Suprapubic skin (tissue), 4 donors: ENCODE measurements at places on chromosomes 16 and 17. TPM values are rescaled to one million over a fixed set of nuclear protein-coding genes. Genes with fewer than 3 reads are reported as not detected.
A peak's percentile ranks its signal among the peaks of the same experiment; 100 is the strongest.

GRCh38 chr17:50362661-50363060, 10.3 kb downstream of the MRPL27 start:
- no peak overlapping the region for H3K27ac ChIP-seq
- H3K27me3 ChIP-seq: no peaks in the 10 kb centered on the region
- H3K4me3 ChIP-seq: no peak overlapping the region
- H3K4me1 ChIP-seq: peaks cover 5% of the 10 kb centered on the region
- DNase-seq: no peak

DNA sequence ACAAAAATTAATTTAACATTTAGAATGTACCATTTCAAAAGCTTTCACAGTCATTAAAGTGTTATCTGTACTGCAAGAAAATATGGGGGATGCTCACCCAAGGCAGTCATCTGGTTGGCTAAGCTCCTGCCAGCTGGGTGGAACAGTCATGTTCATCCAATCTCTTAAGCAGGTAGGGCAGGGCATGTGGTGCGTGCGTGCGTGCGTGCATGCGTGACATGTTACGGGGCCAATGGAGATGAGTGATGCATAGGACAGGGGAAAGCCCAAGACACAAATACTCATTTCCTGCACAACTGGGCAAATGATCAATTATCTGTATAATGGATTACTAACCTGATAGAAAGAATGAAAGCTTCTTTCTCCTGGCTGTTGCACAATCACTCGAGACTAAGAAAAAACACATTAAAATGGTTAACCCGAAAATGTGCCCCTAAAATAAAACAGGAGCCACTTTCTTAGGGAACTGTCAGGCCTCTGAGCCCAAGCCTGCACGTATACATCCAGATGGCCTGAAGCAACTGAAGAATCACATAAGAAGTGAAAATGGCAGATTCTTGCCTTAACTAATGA, 104.4 kb downstream of the MYO1D start:
- no peak for DNase-seq
- H3K27me3 ChIP-seq: no peaks in the 10 kb centered on the region
- H3K36me3 ChIP-seq: peaks cover 20% of the 10 kb centered on the region
- no peaks in the 10 kb centered on the region for H3K4me1 ChIP-seq
- no peak overlapping the region for H3K4me3 ChIP-seq

DNA sequence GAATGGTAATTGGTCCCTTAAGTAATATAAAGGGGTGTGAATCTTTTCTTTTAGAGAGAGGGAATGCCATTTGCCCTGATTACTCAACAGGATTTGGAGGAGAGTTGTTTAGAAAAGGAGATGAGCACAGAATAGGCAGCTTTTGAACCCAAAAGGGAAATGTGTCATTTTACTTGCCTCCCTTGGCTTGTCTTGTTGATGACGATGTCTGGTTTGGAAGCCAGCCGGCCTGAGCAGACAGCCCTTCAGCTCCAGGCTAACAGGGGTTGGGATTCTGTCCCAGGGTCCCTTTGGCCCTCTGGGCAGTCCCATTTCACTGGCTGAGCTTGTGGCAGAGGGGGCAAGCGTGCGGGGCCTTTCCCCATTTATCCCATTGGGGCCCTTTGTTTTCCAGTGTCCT, 22.3 kb upstream of the PRKAR1A start:
- no peak for DNase-seq
- no peaks in the 10 kb centered on the region for H3K36me3 ChIP-seq
- H3K4me1 ChIP-seq: peaks cover 32% of the 10 kb centered on the region
- H3K27ac ChIP-seq: no peak overlapping the region
- no peak overlapping the region for H3K4me3 ChIP-seq

DNA sequence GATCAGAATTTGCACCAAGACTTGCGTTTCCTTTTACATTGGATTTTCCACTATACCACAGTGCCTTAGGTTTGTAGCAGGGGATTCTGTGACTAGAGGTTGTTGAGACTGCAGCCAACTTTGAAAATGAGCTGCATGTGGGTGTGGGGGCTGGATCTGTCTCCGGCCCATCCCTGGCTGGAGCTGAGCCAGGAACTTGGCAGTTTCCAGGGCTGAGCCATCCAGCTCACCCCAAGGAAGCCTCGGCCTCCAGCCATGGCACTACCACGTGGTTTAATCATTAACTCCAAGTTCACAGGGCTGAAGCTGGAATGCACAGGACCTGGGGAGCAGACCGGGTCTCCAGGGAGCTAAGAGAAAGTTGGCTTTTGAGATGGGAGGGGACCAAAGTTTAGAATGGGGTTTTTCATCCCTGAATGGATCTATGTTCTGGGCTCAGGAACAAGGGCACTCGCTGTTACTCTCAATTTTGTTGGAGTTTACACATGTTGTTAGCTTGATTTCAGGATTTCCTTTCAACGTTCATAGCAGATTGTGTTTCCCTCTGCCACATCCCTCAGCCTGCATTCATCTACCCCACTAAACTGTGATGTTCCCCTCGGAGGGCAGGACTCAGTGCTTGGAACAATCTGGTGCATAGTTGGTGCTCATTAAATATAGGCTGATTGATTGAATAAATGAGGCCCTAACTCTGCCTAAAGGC, 42.3 kb upstream of the HNF1B start:
- H3K4me3 ChIP-seq: no peak overlapping the region
- no peaks in the 10 kb centered on the region for H3K36me3 ChIP-seq
- H3K4me1 ChIP-seq: no peaks in the 10 kb centered on the region
- peaks cover 41% of the 10 kb centered on the region for H3K27me3 ChIP-seq
- no peak for DNase-seq
- H3K27ac ChIP-seq: no peak overlapping the region

- peak; percentile 96 for DNase-seq
- peaks cover 87% of the 10 kb centered on the region for H3K4me1 ChIP-seq
- no peak overlapping the region for H3K4me3 ChIP-seq
- no peaks in the 10 kb centered on the region for H3K36me3 ChIP-seq
- no peaks in the 10 kb centered on the region for H3K27me3 ChIP-seq
- H3K27ac ChIP-seq: peak overlapping the region; percentile 89
These were observed 6.3 kb downstream of the TBC1D16 start for GRCh38 chr17:80029258-80029974.

DNA sequence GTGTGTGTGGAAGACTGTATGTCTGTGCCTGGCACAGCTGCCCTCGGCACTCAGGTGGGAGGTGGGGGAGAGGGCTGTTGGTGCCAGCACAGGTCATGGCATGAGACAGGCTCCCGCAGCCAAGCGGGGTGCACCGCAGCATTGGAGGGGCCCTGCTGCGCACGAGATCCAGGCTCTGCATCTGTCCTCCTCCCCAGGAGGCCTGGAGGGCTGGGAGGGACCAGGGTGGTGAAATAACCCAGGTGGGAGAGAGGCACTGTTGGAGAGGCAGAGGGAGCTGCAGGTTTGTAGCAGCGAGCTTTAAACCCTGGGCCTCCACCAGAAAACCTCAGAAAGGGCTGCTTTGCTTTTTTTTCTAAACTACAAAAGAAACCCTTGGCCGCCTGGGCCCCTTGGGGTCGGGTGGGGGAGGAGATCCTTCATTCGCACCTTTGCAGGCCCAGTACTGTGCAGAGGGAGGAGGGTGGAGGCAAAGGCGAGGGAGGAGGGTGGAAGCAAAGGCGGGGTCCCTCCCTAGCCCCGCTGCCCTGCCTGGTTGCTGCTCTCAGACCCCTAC, 241.7 kb downstream of the SEC14L1 start:
- DNase-seq: no peak
- peaks cover 100% of the 10 kb centered on the region for H3K4me1 ChIP-seq

DNA sequence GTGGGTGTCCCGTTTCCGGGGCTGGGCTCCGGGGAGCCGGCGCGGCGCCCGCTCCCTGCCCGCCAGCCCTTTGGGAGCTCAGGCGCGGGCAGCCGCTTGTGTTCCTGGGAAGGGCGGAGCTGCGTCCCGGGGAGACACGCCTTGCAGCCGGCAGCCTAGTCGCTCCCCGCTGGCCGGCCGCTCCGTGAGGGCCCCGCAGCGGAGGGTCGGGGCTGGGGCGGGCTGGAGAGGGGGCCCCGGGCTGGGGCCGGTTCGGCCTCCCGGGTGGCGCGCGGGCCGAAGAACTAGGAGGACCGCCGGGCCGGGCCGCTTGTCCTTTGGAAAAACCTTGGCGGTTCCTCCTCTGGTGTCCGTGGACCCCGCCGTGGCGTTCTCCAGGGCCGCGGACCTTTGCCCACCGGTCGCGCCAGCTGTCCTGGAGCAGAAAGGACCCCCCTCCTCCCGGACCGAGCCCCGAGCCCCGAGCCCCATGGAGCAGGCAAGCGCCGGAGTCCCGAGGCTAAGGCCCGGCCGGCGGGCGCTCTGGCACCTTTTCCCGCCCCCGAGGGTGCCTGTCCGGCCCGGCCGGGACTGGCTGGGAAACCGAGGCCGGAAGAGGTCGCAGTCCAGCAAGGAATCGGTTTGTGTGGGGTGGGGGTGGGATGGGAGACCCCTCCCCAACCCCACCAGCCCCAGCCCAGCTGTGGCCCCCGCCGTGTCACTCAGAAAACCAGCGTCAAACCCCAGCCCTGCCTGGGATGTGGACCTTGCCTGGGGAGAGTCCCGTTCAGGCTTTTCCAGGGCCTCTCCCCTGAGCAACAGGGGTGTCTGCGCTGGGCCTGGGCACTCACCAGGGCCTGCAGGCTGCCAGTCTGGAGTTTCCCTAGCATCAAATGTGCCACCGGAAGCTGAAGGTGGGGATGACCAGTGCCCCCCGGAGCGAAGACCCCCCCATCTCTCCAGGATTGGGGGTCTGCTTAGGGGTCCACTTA, 6.8 kb upstream of the TBC1D3B start:
- no peak overlapping the region for H3K27ac ChIP-seq
- DNase-seq: no peak
- H3K36me3 ChIP-seq: no peaks in the 10 kb centered on the region
- H3K27me3 ChIP-seq: peaks cover 35% of the 10 kb centered on the region
- H3K4me3 ChIP-seq: peak overlapping the region; percentile 52

DNA sequence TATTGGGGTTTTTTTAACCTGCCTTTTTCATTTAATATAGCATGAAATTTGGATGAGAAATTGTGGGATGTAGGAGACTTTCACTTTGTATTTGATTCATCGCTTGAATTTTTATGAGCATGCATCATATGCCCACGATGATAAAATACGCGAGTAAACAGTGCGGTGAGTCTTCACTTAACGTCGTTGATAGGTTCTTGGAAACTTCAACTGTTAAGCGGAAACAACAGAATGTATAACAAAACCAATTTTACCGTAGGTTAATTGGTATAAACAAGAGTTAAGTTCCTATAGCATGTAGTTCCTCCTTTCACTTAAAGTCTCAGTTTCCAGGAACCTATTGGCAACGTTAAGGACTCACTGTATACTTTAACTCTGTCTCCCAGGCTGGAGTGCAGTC, 28.7 kb downstream of the MMP15 start:
- H3K4me1 ChIP-seq: no peaks in the 10 kb centered on the region
- no peak overlapping the region for H3K27ac ChIP-seq

- H3K36me3 ChIP-seq: no peaks in the 10 kb centered on the region
- no peaks in the 10 kb centered on the region for H3K4me1 ChIP-seq
- DNase-seq: no peak
- H3K27me3 ChIP-seq: no peaks in the 10 kb centered on the region
These were observed 330.0 kb downstream of the SHISA9 start for GRCh38 chr16:13231365-13231764.

- H3K27ac ChIP-seq: no peak overlapping the region
- peaks cover 13% of the 10 kb centered on the region for H3K4me1 ChIP-seq
- H3K27me3 ChIP-seq: no peaks in the 10 kb centered on the region
- H3K36me3 ChIP-seq: peaks cover 13% of the 10 kb centered on the region
- DNase-seq: no peak
These were observed 183.9 kb downstream of the PARN start for GRCh38 chr16:14445937-14446715.

DNA sequence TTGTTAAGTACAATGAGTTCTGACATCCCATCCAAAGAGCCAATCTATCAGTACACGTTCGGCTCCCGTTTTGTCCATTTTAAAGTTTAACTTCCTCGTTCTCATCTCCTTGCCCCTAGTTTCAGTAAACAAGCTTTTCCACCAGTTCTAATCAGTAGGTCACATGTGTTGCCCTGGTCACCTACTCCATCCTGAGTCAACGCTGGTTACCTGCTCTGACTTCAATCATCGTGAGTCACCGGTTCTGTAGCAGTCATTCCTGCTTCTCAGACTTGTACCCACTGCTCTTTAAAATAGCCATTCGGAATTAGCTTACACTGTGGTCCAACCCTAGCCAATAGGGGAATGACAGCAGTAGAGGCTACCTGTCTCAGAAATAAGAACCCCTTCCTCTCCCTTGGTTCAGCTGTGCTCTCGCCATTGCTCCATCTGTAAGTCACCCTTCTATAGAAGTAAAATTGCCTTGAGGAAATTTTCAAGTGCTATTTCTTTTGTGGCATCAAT, 191.0 kb downstream of the CPPED1 start:
- no peaks in the 10 kb centered on the region for H3K27me3 ChIP-seq
- H3K27ac ChIP-seq: no peak overlapping the region
- H3K4me1 ChIP-seq: no peaks in the 10 kb centered on the region
- no peak overlapping the region for H3K4me3 ChIP-seq
- DNase-seq: no peak

DNA sequence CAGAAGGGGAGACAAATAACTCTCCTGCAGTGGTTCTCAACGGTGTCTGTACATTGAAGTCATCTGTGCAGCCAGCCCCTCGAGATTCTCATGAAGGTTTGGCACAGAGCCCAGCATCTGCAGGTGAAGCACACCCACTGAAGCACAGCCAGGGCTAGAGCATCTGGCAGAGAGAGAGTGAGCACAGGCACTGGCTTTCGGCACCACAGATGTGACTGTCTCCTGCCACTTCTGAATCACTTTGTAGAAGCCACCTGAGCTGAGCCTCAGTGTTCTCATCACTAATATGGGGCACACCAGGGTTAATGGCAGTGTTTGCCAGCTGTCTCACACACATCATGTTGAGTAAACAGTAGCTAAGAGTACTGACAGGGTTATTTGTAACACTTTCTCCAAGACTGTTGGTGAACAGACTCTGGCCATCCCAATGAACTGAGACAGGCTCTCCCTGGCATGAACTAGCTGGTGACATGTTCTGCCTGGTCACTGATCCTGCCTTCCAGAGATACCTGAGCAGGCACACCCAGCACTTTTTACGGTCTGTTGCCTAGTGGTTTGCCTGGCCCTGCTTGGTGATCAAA, 10.9 kb downstream of the HSPB9 start:
- H3K27me3 ChIP-seq: no peaks in the 10 kb centered on the region
- no peak for DNase-seq
- peaks cover 79% of the 10 kb centered on the region for H3K4me1 ChIP-seq

- DNase-seq: no peak
- H3K4me3 ChIP-seq: no peak overlapping the region
- H3K36me3 ChIP-seq: no peaks in the 10 kb centered on the region
- no peaks in the 10 kb centered on the region for H3K4me1 ChIP-seq
- H3K27ac ChIP-seq: no peak overlapping the region
- no peaks in the 10 kb centered on the region for H3K27me3 ChIP-seq
These were observed 196.6 kb downstream of the UTP18 start for GRCh38 chr17:51456942-51457341.

DNA sequence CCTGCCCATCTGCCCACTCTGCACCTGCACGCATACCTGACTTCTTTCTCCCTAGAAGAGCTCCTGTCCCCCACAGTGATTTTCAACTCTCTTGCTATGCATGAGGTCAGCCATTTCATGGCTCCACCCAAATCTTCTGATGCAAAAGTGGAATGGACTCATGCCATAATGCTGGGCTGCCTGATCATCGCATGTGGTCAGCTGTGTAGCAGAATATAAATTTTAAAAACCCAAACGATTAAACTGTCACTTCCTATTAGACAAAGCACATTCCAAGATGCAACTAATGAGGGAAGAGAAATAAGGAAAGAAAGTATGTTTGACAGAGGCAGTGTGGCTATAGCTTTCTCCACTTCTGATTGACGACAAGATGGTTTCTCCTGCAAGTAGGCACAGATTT, 26.1 kb downstream of the GRIN2A start:
- no peaks in the 10 kb centered on the region for H3K4me1 ChIP-seq
- H3K36me3 ChIP-seq: no peaks in the 10 kb centered on the region
- H3K27ac ChIP-seq: no peak overlapping the region
- H3K27me3 ChIP-seq: no peaks in the 10 kb centered on the region
- H3K4me3 ChIP-seq: no peak overlapping the region

The SMTNL2 gene
- total RNA-seq: 0.81 TPM

The NPIPA5 gene
- total RNA-seq: not detected

The LHX1 gene
- not detected for total RNA-seq

The ASIC2 gene
- total RNA-seq: not detected

The IGF2BP1 gene
- not detected for total RNA-seq

The CEP295NL gene
- total RNA-seq: 2.4 TPM
